ENCODE measurements at places on chromosomes 7 and 10. TPM values are rescaled to one million over a fixed set of nuclear protein-coding genes. Genes with fewer than 3 reads are reported as not detected.

TAS2R38 gene
- not detected for total RNA-seq

CRCP gene
- total RNA-seq, result 19.2 TPM

CLCN1 gene
- not detected for total RNA-seq

DNA sequence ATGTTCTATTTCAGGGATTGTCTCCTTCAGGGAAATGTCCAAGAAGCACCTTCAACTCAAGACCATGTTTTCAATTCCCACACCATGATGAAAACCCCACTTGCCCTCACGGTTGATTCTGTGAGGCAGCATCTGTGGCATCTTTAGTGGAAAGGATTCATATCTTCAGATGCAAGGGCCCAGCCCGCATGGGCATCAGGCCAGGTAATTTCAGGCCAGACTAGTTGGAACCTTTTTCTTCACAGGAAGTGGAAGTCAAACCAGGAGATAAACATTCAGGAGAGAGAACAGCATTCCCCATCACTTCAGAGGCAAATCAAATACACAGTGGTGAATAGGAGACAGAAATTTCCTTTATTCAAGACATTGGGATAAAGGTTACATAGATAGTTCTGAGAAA lies 88.8 kb downstream of the JCAD start:
- no peak overlapping the region for H3K4me3 ChIP-seq
- DNase-seq, result no peak
- H3K27ac ChIP-seq, result no peak overlapping the region
- no peaks in the 10 kb centered on the region for H3K36me3 ChIP-seq
- peaks cover 6% of the 10 kb centered on the region for H3K4me1 ChIP-seq

DNA sequence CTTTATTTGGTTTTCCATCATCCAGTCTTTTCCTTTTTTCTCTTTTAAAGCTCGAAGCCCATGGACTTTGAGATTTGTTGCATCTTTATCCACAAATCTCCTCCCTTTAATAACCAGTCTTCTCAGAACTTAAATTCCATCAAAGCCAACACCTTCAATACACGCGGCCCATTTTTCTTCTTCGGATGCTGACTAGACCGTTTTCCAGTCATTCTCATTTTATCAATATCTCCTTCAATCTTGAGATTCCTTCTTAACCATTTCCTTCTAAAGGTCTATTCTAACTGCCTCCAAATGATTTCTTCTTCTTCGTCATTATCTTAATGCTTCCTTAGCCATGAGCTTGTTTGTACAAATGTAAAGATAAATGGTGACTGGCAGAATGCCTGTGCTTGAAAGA lies 173.5 kb downstream of the BAMBI start:
- H3K27ac ChIP-seq, result no peak overlapping the region
- no peak for DNase-seq
- peaks cover 2% of the 10 kb centered on the region for H3K27me3 ChIP-seq
- no peaks in the 10 kb centered on the region for H3K36me3 ChIP-seq
- no peak overlapping the region for H3K4me3 ChIP-seq
- peaks cover 3% of the 10 kb centered on the region for H3K4me1 ChIP-seq

GRCh38 chr7:134175334-134176036 lies 48.3 kb downstream of the LRGUK start:
- H3K27ac ChIP-seq, result no peak overlapping the region
- H3K4me3 ChIP-seq, result no peak overlapping the region
- no peaks in the 10 kb centered on the region for H3K27me3 ChIP-seq
- H3K4me1 ChIP-seq, result peaks cover 24% of the 10 kb centered on the region
- H3K36me3 ChIP-seq, result no peaks in the 10 kb centered on the region

DNA sequence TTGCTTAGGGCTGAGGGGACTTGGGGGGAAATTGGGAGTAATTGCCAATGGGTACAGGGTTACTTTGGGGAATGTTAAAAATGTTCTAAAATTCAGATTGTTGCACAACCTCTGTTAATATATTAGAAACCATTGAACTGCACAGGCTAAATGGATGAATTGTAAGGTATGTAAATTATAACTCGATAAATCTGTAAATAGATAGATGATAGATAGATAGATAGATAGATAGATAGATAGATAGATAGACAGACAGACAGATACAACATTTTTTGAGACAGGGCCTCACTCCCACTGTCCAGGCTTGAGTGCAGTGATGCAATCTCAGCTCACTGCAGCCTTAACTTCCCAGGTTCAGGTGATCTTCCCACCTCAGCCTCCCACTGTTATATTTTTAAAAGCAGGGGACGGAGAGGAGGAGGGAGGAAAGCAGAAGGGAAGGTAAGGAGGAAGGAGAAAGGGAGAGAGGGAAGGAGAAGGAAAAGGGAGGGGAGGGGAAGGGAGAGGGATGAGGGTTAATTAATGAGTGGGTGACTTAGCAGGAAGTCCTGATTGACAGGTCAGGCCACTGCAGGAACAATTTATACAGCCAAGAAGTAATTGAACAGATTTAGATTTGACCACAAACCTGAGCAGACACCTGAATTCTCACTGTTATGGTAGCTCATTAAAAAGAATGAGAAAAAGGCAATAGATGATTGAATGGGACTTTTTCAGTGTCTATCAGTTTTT lies 38.7 kb downstream of the AOC1 start:
- H3K36me3 ChIP-seq, result no peaks in the 10 kb centered on the region
- peaks cover 8% of the 10 kb centered on the region for H3K27me3 ChIP-seq
- no peak overlapping the region for H3K4me3 ChIP-seq
- no peak for DNase-seq
- H3K4me1 ChIP-seq, result no peaks in the 10 kb centered on the region

DNA sequence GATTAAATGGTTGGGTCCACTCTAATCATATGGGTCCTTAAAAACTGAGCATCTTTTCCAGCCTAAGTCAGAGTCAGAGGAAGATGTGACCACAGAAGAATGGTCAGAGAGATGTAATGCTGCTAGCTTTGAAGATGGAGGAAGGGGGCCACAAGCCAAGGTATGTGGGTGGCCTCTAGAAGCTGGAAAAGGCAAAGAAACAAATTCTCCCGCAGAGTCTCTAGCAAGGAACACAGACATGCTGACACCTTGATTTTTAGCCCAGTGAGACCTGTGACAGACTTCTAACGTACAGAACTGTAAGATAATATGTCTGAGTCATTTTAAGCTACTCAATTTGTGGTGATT lies 1.5 kb upstream of the EXOC6 start:
- H3K27ac ChIP-seq, result no peak overlapping the region
- peak overlapping the region; percentile 96 for H3K4me3 ChIP-seq
- peaks cover 27% of the 10 kb centered on the region for H3K4me1 ChIP-seq

GRCh38 chr10:63494951-63495350 lies 26.2 kb upstream of the REEP3 start:
- no peaks in the 10 kb centered on the region for H3K27me3 ChIP-seq
- no peaks in the 10 kb centered on the region for H3K36me3 ChIP-seq
- peaks cover 8% of the 10 kb centered on the region for H3K4me1 ChIP-seq

DNA sequence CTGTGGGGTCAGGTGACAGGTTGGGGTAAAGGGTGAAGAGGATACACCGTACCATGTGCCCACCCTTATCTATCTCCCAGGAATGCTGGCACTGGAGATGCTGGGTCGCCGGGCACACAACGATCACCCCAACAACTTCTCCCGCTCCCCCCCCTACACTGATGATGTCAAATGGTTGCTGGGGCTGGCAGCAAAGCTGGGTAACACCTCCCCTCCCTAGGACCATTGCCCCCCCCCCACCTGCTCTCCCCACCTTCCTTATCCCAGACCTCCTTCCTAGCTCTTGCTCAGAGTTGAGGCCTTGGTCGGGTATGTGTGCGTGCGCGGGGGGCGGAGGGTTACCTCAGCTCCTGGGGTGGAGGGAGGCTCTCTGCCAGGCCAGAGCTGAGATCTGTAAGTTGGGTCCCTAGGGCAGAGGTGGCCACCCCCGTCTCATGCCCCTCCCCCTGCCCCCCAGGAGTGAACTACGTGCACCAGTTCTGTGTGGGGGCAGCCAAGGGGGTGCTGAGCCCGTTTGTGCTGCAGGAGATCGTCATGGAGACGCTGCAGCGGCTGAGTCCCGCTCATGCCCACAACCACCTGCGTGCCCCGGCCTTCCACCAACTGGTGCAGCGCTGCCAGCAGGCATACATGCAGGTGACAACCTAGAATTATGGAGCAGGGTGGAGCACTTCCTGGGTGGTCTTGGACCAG lies 10.7 kb downstream of the NDST2 start:
- no peak for DNase-seq
- no peaks in the 10 kb centered on the region for H3K4me1 ChIP-seq
- H3K27me3 ChIP-seq, result peaks cover 14% of the 10 kb centered on the region
